Stimulated activated CD8-positive, alpha-beta memory T cell treated with anti-CD3 and anti-CD28 coated beads, Interleukin-7, amount 100 ng/mL, for 1 hour (primary cell): ENCODE measurements at places on chromosomes 3 and 15.

DNA sequence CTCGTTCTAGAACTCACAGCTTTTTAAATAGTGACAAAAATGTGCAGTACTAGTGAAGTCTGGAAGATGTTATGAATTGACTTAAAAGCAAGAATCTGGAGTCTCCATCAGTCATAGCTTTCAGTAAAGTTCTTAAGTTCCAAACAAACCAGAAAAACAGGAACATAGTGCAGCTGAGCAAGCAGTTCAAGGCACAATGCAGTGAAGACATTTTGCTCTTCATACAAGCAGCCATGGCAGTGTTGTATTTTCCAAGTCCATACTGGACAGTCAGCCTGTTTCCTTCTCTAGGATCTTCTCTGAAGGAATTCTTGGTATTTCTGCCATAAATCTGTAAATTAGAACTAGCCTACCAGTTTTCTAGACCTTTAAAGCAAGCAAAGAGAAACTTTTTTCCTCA is 90.5 kb downstream of the LRRC28 start:
- DNase-seq, result no peak

GRCh38 chr3:53077476-53078220 is 31.8 kb upstream of the SFMBT1 start:
- no peak for DNase-seq

DNA sequence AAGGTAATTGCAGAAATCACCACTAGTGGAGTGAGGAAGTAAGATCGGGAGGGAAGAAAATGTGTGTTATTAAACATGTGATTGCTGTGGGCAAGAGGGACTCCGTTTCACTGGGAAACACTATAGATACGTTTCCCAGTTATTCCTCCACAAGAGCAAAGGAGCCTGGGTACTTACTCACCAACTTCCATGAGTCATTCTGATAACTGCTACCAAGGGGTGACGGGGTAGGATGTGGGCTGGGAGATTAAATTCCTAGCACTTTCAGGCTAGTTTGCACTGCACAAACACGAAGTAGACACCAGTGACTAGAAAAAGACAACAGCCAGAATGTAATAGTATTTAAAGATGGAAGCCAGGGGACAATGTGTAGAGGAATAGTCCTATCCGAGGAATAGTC is 812.9 kb upstream of the CFAP20DC start:
- no peak for DNase-seq

GRCh38 chr15:29668120-29668602 is 154.1 kb downstream of the TJP1 start:
- DNase-seq, result no peak

DNA sequence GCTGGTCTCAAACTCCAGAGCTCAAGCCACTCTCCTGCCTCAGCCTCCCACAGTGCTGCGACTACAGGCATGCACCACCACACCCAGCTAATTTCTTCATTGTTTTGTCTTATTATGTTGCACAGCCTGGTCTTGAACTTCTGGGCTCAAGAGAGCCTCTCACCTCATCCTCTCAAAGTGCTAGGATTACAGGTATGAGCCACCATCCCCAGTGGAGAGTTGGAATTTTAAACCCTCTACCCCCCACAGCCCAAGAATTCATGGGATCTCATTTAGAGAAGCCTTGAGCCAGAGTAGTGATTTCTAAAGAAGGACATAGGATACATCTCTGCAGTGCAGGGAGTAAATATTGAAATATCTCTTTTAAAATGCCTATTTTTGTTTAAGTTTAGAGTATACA is 221.1 kb downstream of the CACNA2D3 start:
- DNase-seq, result no peak

- DNase-seq, result no peak
Observed at GRCh38 chr3:134495980-134496379, 10.1 kb downstream of the CEP63 start.

DNA sequence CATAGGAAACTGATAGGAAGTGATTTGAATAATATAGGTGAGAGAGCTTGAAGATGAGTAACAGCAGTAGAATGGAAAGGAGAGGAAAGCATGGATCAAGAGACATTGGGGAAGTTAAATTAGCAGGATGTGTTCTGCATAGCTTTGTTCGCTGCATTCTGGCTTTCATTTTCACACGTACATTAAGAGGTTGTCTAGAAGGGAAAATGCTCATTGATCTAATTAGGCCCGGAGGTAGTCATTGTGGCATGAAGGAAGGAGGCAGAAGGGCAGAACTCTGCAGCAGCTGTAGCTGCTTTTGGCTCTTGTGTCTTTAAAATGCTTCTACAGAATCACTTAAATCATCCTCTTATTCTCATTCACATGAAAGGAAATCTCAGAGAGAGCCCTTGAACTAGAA is 40.3 kb downstream of the KCNAB1 start:
- no peak for DNase-seq

- no peak for DNase-seq
Observed at GRCh38 chr3:182364723-182365650, 428.3 kb upstream of the ATP11B start.

DNA sequence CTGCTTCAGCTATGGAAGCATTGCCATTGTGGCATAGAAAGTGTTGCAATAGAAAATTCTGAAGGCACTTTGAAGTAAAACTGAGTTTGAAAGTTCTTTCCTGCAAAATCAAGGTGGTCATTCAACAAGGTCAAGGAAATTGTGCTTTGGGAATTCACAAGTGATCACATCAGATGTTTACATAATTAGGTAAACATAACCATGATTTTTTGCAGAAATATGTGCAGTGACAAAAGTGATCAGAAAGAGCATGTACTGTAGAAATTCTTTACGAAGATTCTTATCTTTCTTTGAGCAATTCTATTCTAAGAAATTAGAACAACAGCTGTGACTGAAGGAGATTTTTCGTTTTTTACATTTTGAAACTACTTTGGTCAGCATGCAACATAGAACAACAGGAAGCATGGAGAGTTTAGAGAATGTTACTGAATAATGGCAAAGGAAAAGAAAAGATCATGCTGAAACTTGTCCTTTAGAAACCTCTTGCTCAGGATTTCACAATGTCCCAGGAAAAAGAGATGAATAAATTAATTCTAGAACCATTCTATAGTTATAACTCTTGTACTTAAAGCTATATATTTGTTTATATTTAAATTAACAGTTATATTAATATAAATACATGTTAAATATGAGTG is 643.4 kb upstream of the ARPP21 start:
- DNase-seq, result no peak

- no peak for DNase-seq
Observed at GRCh38 chr3:62723914-62724217, 151.3 kb downstream of the CADPS start.

GRCh38 chr15:63349156-63349555 is 32.5 kb downstream of the CA12 start:
- no peak for DNase-seq

GRCh38 chr15:62457100-62457499 is 292.0 kb upstream of the C2CD4B start:
- no peak for DNase-seq

GRCh38 chr3:149808209-149808829 is 4.7 kb upstream of the RNF13 start:
- no peak for DNase-seq

GRCh38 chr3:73601481-73601880 is 23.3 kb downstream of the PDZRN3 start:
- DNase-seq, result no peak

DNA sequence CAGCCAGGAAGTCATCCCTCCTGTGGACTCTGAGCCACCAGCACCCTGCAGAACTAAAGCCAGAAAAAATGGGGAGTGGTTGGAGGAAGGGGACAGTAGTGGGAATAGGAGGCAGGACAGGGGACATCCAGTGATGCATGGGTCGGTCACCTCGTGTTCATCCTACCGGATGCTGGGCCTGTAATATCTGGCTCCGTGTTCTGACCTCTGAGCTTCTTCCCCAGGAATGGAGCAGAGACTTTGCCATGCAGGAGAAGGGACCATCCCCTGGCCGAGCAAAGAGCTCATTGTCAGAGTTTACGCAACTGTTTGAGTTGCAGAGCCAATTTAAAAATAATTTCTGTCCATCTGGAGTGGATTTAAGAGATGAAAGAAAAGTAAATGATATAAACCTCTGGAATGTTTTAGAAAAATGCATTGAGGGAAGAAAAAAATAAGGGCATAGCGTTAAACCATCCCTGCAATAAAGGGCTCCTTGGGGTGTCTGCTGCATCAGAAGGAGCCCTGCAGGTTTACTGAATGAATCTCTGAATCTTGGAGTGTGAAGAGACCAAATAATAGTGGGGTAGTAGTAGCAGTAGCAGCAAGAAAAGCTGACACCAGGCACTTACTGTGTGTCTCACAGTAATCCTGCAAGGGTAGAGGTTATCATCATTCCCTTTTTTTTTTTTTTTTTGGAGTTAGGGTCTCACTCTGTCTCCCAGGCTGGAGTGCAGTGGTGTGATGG is 70.9 kb downstream of the AAGAB start:
- DNase-seq, result no peak

DNA sequence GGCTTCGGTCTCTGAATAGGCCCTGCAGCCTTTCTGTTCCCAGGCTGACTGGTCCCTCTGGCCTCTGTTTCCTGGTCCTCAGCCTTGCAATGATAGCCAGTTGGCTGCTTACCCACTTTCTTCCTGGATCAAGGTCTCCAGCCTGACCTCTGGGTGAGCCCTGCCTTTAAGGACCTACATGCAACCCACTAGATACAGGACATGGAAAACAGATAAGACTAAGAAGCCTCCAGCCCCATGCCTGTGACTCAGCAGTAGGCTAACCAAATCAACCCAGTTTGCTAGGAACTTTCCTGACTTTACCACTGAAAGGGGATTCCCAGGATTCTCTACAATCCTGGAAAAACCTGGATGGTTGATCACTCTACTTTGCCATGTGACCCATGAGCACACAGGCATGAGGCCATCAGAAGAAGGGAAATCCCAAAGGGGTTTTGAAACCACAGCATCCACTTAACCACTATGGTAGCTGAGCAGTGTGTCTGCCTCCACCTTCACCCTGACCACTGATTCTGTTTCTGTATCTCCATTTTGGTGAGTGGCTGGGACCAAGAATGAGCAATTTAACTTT is 188.1 kb downstream of the CHST2 start:
- DNase-seq, result no peak

- DNase-seq, result no peak
Observed at GRCh38 chr15:69830430-69830829, 267.3 kb downstream of the TLE3 start.

DNA sequence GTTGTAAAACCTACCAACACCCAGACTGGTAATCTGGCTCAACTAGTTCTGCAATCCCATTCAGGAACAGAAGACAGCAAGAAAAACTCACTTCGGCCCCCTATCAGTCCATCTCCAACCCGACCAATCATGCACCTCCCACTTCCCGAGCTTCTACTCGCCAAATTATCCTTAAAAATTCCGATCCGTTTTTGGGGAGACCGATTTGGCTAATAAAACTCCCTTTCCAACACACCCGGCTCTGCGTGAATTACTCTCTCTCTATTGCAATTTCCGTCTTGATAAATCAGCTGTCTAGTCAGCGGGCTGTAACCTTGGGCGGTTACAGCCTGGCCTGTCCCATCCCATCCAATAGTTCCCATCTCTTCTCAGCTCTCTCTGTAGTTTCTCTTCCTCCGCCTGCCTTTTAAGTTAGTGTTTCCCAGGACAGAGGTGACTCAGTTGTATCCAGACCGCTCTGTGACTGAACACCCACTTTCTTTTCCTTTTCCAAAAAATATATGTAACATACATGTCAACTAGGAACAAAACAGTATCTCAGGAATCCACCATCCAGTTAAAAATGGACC is 780 bp upstream of the ACAD9 start:
- no peak for DNase-seq

GRCh38 chr15:85831415-85832113 is 36.8 kb upstream of the KLHL25 start:
- DNase-seq, result no peak

DNA sequence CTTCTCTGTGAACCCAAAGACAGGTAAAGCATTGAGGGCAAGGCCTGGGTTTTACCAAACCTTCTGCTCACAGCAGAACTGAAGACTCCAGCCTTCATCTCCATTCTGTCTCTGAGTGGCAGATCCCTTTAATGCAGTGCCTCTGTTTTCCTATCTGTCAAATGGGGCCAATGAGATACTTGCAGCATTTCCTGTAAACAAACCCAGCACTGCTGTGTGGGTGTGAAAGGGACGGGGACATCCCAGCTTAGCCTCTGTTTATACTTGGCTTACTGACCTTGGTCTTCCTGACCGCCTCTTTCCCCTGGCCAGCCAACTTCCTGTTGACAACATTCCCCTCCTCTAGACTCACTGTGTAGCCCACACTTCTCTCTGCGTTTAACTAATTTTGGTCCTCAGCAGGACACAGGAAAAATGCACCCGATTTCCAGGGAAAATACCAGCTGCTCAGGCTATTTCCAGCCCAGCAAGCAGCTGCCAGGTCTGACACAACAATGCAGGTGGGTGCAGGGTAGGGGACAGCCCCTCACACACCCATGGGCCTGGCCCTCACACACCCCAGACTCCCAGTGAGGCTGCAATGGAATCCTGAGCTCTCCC is 105.9 kb upstream of the HERC1 start:
- DNase-seq, result peak; percentile 2

GRCh38 chr3:177089901-177090300 is 107.4 kb downstream of the TBL1XR1 start:
- no peak for DNase-seq

- no peak for DNase-seq
Observed at GRCh38 chr3:184175981-184176376, 1.3 kb downstream of the AP2M1 start.

DNA sequence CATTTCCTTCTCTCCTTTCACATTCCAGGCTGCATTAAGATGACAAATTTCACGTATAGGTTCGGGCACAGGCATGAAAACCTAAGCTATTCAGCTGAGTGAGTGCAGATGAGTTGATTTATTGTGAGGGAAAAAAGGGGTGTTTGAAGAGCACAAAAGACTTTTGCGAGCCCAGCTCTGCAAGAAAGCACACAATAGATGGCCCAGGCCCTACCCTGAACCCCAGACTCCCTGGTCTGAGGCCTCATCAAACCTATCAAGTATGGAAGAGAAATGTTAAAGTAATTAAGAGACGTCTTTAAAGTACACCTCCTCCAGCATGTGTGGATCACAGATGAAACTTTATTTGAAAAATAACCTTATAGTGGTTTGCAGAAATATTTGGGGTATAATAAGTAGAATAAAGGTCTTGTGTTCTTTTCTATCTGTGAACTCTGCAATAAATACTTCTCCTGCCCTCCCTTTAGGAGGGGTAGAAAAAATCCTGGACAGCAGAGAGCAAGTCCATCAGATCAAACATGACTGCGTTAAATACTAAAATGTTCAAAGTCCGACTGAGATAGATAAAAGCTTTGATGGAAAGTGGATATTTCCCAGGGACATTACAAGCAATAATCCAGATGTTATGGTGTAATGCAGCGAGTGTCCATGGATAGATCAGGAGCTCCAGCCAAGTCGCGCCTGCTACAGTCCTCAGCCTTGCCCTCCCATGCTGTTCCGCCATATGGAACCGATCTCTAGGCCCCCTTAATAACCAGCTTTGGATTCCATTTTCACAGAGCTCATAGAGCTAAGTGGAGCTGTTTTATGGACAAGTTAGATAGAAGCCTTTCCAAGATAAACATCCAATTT is 121.5 kb downstream of the MCTP2 start:
- no peak for DNase-seq

GRCh38 chr3:187833375-187833774 is 88.1 kb upstream of the BCL6 start:
- DNase-seq, result no peak
